OCI-M1 (cell line): ENCODE measurements at places on chromosomes 3 and 15.
A peak's percentile ranks its signal among the peaks of the same experiment; 100 is the strongest.

- DNase-seq = peak; percentile 17
Observed at GRCh38 chr3:23619705-23620637, 185.8 kb upstream of the UBE2E1 start.

- no peak for DNase-seq
Observed at GRCh38 chr3:50221411-50222168, 14.4 kb upstream of the GNAI2 start.

DNA sequence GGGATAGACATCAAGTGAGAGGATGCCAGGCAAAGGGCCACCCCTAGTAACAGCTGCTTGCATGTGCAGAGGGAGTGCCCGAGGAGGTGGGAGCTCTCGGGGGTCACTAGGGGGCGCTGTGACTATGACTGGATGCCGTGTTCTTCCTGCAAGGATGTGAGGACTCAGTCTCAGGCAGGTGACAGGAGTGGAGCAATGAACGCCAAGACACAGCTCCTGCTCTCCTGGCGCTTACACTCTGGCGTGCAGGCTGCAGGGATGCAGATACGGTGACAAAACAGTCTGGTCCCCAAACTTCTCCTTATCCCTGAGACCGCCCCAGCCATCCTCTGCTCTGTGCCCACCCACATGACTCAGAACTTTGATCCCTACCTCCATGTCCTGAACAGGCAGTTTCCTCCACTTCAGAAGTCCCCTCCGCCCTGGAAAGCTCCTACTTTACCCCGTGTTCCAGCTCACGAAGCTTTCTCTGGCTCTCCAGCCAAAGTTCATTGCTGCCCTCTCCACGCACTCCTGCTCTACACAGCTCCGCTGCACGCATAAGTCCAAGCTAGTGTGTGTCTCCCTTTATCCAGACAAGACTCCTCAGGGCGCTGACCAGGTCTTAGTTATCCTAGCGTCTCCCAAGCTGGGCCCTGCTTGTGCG is 14.7 kb downstream of the RHOV start:
- peak; percentile 87 for DNase-seq

- DNase-seq = no peak
Observed at GRCh38 chr3:81003008-81003645, 758.3 kb downstream of the GBE1 start.

- DNase-seq = no peak
Observed at GRCh38 chr3:132326251-132326650, 9.0 kb downstream of the ACP3 start.

DNA sequence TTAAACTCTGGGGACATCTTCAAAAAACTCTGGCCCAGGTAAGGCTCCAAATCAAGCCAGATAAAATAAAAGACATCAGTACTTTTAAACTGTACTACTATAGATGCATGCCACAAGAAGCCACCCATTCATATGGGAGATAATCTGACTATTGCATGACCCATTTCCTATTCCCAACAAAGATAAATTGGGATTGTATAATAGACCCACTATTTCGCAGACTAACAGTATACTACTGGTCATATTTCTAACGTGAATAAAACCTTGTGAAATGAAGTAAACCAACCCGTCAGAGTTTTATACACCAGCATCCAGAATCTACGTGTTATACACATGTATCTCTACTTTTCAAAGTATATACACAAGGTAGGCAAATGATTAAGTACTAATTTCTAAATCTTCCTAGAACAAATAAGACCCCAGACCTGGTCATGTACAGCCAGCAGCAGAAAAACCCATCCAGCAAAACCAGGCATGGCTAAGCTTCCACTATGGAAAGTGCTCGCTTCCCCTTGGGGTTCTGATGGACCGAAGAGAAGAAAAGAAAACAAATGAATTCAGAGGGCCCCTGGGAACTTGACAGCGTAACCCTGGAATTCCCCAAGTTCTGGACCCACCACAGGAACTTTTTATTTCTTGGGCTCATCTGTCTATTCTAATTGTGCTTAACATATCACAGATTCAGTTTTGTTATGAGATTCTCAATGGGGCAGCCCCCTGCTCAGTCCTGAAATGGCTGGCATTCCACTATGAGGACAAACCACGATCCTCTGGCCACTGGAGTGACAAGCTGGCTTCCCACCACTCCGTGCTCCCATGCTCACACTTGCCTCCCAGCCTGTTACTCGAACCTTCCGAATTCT is 69.1 kb downstream of the MB21D2 start:
- DNase-seq = no peak

- no peak for DNase-seq
Observed at GRCh38 chr15:100920516-100921135, 1.5 kb downstream of the LRRK1 start.

DNA sequence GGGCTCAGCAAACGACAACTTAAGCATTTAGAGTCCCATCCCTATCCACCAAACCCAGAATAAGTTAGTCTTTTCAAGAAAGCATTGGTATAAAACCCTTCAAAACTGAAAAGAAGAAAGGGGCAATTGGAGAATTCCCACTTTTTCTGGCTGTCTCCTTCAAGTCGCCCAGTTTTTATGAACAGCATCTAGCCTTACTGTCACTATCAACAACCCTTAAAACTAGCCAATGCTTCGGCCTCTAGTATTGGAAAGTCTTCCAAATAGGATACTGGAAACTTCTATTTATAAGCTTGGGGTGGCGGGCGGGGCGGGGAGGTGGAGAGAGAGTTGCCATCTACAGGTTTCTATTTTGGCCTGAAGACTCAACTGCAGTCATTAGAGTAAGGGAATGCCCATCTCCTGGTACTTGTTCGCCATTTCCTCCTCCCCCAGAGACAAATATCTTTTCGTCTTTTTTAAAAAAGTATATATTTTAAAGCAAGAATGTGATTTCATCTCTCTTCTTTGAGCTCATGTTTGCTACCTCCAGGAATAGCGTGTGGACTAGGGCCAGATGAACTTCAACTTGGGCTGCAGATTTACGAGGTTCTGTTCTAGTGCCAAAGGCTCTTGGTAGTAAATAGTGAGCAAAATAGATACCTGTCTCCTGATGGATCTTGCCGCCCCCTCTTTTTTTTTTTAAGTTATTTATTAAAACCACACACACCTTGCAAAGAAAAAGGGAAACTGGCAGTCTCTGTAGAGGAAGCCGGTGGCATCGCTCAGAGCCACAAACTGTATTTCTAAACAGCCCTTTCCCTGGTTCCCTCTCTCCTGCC is 2.7 kb downstream of the BCL6 start:
- DNase-seq = peak; percentile 2

- DNase-seq = no peak
Observed at GRCh38 chr3:64109438-64109837, 86.1 kb upstream of the PSMD6 start.

GRCh38 chr3:71859123-71859519 is 74.2 kb upstream of the PROK2 start:
- DNase-seq = peak; percentile 65

- no peak for DNase-seq
Observed at GRCh38 chr3:33119891-33120290, 6.1 kb downstream of the CRTAP start.

DNA sequence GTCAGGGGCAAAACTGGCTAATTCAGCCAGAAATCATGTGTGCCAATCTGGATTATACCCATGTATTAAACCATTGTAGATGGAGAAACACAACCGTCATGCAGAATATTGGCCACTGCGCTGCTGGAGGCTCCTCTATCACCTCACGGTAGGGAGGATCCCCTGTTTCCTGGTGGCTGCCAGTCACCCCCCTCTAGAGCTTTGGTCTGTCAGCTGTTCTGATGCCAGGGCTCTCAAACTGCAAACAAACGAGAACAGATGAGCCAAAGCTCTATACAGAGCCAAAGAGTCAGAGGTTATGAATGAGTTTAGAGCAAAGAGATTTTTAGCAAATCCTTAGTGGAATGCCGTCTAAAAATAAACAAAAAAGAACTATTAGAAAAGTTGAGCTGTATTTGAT is 62.5 kb downstream of the IL20RB start:
- no peak for DNase-seq

DNA sequence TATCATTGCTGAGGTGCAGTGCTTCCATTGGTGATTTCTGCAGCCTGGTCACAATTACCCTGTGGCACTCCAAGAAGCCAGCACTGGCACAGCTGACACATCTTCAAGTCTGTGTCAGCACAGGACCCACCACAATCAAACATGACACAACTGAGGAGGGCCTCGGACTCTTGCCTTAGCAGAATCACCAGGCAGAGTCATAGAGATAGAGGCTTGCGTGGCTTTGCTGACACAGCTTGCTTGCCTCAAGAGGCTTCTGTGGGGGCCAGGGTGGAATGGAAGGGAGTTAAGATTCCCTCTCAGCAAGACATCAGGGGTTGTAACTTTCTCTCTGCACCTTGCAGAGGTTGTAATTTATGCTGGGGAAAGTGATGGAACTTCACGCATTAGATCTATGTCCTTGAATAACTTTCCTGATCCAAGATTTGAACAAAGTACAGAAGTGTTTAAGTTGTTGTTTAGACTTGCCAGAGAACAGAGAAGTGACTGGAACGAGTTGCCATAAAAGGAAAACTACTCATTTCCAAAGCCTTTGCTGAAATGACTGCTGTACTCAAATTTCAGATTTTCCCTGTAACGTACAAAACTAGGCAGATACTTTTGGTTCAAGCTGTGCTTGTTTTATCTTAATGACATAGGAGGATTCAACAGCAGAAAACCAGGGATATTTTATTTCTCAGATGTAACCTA is 170.7 kb downstream of the DIPK2A start:
- DNase-seq = no peak

- no peak for DNase-seq
Observed at GRCh38 chr3:33095436-33095835, 1.5 kb downstream of the GLB1 start.

DNA sequence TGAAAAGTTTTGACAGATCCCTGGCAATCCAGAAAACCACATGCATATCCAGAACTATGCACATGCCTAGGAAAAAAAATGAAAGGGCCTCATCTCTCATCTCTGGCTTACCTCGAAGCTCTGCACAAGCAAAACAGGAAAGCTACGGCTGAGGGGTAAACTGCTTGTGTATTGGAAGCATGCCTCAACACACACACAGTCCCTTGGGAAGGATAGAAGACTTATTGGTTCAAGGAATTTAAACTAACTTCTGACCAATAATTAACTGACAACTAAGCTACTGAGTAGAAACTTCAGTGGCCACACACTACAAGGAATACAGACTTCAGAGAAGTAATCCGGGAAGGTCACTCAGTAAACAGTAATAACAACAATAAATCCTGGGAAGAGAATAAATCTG is 59.9 kb upstream of the POMGNT2 start:
- no peak for DNase-seq

- DNase-seq = no peak
Observed at GRCh38 chr3:152295806-152296205, 27.1 kb downstream of the MBNL1 start.

DNA sequence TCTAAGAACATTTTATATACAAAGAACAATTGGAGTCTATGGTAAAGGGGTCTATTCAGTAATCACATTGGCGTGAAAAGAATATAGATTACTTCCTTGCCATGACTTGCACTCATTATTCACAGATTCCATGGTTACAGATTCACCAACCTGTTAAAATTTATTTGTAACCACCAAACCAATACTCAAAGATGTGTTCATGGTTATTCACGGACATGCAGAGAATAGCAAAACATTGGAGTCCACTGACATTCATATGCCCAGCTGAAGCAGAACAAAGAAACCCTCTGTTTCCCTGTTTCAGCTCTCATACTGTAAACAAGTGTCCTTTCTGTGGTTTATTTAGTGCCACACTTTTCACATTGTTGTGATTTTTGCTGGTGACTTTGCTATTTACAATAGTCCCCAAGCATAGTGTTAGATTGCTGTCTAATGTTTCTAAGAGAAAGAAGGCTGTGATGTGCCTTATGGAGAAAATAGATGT is 185.8 kb upstream of the TTC14 start:
- no peak for DNase-seq

GRCh38 chr3:13796701-13797460 is 83.0 kb downstream of the WNT7A start:
- DNase-seq = no peak

DNA sequence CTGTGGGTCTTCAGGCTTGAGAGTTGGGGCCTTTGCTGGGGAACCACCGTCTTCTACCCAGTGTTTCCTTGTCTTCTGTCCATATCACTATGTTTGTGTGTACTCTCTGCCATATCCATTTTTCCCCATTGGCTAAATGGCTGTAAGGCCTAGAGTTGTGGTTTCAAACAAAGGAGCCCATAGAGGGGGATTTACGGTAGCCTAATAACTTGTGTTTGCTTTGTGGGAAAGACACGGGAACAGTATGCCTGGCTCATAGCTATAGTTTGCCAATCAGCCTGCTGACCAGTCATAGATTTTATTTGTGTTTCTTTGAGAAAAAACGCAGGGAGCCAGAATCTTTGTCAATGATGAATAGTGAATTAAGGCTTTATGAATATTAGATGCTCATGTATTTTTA is 554.8 kb downstream of the NAALADL2 start:
- DNase-seq = no peak

- DNase-seq = no peak
Observed at GRCh38 chr3:50658416-50658815, 16.3 kb upstream of the DOCK3 start.

DNA sequence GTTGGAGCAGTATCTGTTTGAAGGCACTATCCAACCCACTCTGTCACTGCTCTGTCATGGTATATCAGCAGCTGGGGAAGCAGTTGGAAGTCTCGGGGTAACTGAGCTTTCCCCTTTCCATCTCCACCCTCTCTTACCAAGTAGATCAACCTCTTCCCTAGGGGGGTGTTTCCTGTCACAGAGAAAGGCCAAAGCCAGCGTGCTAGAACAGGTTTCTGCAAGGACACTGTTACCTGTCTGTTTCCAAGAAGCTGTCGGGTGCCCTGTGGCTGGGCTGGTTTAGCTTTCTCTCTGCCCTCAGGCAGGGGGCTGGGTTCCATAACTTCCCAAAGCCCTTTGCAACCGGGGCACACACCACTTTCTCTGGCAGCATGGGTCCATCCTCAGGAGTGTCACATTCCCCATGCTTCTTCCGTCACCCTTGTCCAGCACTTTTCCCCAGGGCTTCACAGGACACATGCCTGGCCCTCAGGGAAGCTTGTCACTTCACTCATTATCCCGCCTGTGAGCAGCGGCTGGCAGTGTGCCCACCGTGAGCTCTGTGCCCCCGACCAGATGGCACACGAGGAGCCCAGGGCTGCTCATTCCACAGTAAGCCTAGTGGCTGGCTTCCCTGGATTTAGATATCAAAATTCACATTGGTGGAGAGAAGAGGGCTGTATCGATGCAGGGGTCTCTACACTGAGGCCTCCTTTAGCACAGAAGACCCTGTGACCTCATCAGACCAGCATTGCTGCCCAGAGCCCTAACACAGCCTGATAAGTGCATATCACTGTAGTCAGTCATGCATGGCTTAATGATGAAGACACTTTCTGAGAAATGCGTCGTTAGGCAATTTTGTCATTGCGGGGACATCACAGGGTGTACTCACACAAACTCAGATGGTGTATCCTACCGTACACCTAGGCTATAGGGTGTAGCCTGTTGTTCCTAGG is 205.8 kb downstream of the SLCO3A1 start:
- DNase-seq = peak; percentile 44

GRCh38 chr15:89319678-89320077 is 14.9 kb downstream of the POLG start:
- DNase-seq = no peak

DNA sequence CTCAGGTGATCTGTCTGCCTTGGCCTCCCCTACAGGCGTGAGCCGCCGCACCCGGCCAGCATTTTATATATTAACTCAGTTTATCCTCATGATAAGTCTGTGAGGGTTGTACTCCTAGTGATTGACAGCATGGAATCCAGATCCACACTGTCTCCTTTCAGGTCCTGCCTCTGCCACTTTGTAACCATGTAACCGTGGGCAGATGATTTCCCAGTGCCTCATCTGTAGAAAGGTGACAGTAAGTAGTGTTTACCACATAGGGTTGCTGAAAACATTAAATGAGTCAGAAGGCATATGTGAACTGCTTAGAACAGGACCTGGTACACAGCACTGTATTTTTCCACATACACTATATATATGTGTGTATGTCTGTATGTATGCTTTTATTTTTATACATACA is 2.4 kb downstream of the FYTTD1 start:
- DNase-seq = no peak
